ENCODE measurements at places on chromosomes 7 and 10. TPM values are rescaled to one million over a fixed set of nuclear protein-coding genes. Genes with fewer than 3 reads are reported as not detected.

DNA sequence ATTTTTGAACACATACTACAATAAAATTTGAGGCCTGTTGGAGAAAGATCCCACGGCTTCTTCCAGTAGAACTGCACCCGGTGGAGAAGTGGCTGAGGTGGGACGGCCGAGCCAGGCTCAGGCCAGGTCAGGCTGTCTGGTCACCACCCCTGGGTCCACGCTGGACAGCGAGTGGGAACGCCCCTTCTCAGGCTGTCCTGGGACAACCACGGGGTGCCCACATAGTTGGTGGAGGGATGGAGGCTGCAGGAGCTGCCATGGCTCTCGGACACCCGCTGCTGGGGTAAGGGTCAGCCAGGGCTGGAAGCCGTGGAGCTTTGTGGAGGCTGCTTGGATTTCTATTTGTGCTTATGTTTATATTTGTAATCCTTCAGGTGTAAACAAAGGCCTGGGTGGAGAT, 206.5 kb downstream of the DNAJB6 start:
- DNase-seq: peak; percentile 23

Gene FEZF1
- not detected for total RNA-seq

Gene CFAP46
- 0.29 TPM for total RNA-seq

- DNase-seq: no peak
These were observed 259.6 kb upstream of the PPP2R2D start for GRCh38 chr10:131641231-131641630.

- peak; percentile 73 for DNase-seq
These were observed 168.2 kb downstream of the SEPTIN7 start for GRCh38 chr7:35969066-35969465.

GRCh38 chr7:68474661-68475216, 1123.5 kb upstream of the AUTS2 start:
- DNase-seq: no peak

GRCh38 chr10:104049504-104050250, 36.0 kb downstream of the COL17A1 start:
- DNase-seq: peak; percentile 95

- peak; percentile 100 for DNase-seq
These were observed at the start of gene HOXA4 for GRCh38 chr7:27130540-27131389. TSS of gene HOXA4 (minus strand) at chr7:27130757. CDS start at chr7:27130733, 24 bp downstream.

GRCh38 chr10:62778125-62778524, 26.4 kb upstream of the ADO start:
- DNase-seq: no peak

GRCh38 chr10:128530301-128530700, 404.1 kb upstream of the MKI67 start:
- DNase-seq: no peak

GRCh38 chr10:78629773-78630172, 439.0 kb upstream of the ZMIZ1 start:
- no peak for DNase-seq
